DND-41 (cell line): ENCODE measurements at places on chromosomes 4 and X.

DNA sequence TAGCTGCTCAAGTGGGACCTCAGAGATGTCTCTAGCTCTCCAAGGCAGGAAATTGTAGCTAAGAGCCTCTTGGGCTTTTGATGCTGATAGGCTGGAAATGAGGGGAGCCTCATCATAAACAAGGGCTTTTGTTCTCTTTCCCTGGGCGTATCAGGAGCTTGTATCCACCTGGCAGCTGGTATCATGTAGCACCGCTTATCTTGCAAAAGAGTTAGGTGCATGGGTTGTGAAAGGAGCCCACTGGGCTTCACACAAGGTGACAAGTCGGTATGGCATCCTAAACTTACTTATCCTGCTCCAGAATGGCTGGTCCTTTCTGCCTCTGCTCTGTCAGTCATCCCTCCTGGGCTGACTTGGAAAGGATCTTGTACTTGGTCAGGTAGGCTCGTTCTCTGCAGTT lies 565.8 kb downstream of the GRXCR1 start:
- H3K4me3 ChIP-seq: no peak overlapping the region
- DNase-seq: no peak
- no peaks in the 10 kb centered on the region for H3K4me1 ChIP-seq
- no peaks in the 10 kb centered on the region for H3K27me3 ChIP-seq

- H3K4me1 ChIP-seq: 0 out of 2 replicates have a peak, but pooled peaks cover 2% of the 10 kb centered on the region
- no peak overlapping the region for H3K4me3 ChIP-seq
- H3K27ac ChIP-seq: no peak overlapping the region
- H3K36me3 ChIP-seq: no peaks in the 10 kb centered on the region
Measured at GRCh38 chrX:17531500-17531899, 156.5 kb downstream of the NHS start.

GRCh38 chrX:7294483-7294882 lies 146.5 kb upstream of the PUDP start:
- DNase-seq: no peak
- H3K27ac ChIP-seq: no peak overlapping the region
- H3K4me3 ChIP-seq: no peak overlapping the region

- no peaks in the 10 kb centered on the region for H3K27me3 ChIP-seq
- no peaks in the 10 kb centered on the region for H3K4me1 ChIP-seq
- H3K4me3 ChIP-seq: no peak overlapping the region
- no peaks in the 10 kb centered on the region for H3K36me3 ChIP-seq
- DNase-seq: no peak
Measured at GRCh38 chr4:32140636-32141035, 1420.5 kb downstream of the PCDH7 start.

- no peak overlapping the region for H3K4me3 ChIP-seq
- H3K27me3 ChIP-seq: no peaks in the 10 kb centered on the region
- no peak for DNase-seq
- no peaks in the 10 kb centered on the region for H3K36me3 ChIP-seq
- no peaks in the 10 kb centered on the region for H3K4me1 ChIP-seq
- H3K27ac ChIP-seq: no peak overlapping the region
Measured at GRCh38 chr4:26542991-26543390, 40.9 kb upstream of the TBC1D19 start.

DNA sequence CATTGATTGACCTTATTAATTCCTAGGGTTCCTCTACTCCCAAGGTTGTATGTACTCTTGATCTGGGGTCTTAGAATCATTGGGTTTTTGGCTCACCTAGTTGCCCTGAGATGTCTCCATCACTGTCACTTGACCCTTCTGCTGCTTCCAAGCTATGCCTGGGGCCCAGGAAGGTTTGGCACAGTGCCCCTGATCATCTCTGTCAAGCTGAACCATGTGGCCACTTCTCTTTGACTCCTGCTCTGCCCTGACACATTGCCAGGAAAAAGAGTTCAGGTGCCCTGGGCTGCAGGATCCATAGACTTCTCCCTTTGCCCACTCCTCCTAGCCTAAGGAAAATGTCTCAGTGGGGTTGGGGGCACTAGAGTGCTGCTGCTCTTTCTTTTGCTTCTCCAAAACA lies 3.9 kb upstream of the CHST7 start:
- H3K36me3 ChIP-seq: no peaks in the 10 kb centered on the region
- H3K4me1 ChIP-seq: peaks cover 17% of the 10 kb centered on the region
- H3K27ac ChIP-seq: no peak overlapping the region
- no peaks in the 10 kb centered on the region for H3K27me3 ChIP-seq
- no peak for DNase-seq
